Aorta (tissue), 5 donors: ENCODE measurements at places on chromosomes 6 and 20. TPM values are rescaled to one million over a fixed set of nuclear protein-coding genes. Genes with fewer than 3 reads are reported as not detected.

DNA sequence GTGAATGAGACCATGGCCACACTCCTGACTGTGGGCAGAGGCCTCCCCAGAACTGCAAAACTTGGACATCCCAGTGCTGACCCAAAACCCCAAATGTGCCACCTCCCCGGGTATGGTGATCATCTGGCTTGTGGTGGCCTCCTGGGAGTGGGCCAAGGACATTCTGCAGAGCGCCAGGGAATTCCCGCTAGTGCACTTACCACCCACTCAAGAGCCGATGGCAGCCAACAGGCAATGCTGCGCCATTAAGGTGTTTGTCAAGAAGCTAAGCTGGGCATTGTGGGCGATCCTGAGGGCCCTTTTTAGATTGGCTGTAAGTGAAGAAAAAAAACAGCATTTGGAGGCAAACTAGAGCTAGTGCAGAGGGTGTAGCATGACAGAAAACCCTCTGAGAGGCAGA, 9.4 kb downstream of the MMP24 start:
- H3K36me3 ChIP-seq = no peaks in the 10 kb centered on the region
- no peak overlapping the region for H3K4me3 ChIP-seq
- H3K27me3 ChIP-seq = no peaks in the 10 kb centered on the region
- no peak for DNase-seq

The FAM217A gene
- not detected for total RNA-seq

DNA sequence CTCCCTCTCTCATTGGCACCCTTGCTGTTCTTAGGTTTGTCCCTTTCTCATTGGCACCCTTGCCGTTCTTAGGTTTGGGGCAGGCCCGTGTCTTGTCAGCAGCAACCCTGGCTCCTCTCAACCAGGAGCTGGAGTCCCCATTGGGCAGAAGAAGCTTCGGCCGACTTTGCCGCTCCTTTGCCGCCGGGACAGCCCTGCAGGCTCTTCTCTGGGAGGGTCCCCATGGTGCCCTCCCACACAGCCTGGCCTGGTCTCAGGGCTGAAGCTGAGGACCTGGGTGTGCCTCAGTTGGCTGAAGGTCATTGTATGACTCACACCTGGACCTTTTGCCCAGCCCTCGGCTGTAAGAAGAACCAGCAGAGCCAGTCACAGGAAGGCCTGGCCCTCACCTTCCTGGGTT, 59.6 kb downstream of the PPP1R14C start:
- no peak overlapping the region for H3K4me3 ChIP-seq
- H3K27me3 ChIP-seq = no peaks in the 10 kb centered on the region
- no peak for DNase-seq

DNA sequence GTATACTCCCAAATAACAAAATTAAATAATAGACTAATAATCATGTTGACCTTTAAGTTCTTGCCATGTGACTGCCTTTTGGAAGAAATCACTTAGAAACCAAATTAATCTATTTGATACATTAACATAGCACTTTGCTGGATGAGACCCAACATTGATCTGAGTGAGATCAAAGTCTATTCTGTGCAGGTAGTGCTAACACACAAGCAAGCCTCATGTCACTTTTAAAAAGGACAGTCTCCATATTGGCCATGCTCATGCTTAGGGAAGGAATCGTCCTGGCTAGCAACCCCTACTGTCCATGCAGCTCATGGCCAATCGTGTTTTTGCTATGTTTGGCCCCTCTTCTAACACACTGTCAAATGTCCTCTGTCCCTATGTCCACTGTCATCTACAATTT, 35.8 kb upstream of the RNF217 start:
- no peak for DNase-seq
- H3K27ac ChIP-seq = no peak overlapping the region
- no peaks in the 10 kb centered on the region for H3K4me1 ChIP-seq
- H3K4me3 ChIP-seq = no peak overlapping the region
- no peaks in the 10 kb centered on the region for H3K36me3 ChIP-seq

DNA sequence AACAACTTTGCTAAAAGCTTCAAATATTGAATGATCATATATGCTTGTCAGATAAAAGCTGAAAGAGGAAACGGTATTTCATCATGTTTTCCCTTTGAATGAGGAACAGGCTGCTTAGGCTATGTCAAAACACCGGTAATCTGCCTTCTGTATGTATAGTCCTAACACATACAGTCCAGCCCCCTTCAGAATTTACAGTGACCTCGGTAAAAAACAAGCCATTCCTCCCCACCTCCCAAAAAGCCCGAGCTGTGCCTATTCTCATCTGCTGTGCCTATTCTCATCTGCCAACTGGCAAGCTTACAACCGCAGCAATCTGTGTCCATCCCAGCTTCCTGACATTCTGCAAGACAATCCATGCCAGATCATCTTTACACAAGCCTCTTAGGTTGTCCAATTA, 26.8 kb upstream of the UBE2J1 start:
- H3K4me1 ChIP-seq = no peaks in the 10 kb centered on the region
- H3K36me3 ChIP-seq = no peaks in the 10 kb centered on the region
- H3K4me3 ChIP-seq = no peak overlapping the region
- no peak overlapping the region for H3K27ac ChIP-seq

DNA sequence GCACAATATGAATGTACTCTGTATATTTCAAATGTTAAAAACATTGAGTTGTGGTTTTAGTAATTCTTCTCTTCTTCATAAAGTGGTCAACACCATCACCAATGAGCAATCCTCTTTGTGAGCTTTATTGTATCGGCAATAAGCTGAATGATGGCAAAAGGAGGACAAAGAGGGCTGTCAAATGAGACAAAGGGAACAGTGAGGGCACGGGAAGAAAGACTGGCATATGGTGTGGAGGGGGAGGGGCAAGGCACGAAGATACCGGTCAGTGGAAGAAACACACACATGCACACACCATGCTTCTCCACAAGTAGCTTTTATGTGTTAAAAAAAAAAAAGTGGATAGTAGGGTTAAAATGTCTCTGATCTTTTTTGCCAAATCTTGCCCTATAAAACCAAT, 506.8 kb upstream of the CITED2 start:
- H3K4me3 ChIP-seq = no peak overlapping the region
- H3K27ac ChIP-seq = no peak overlapping the region
- peaks cover 4% of the 10 kb centered on the region for H3K4me1 ChIP-seq
- DNase-seq = no peak
- H3K36me3 ChIP-seq = no peaks in the 10 kb centered on the region

The SPO11 gene
- total RNA-seq = not detected

DNA sequence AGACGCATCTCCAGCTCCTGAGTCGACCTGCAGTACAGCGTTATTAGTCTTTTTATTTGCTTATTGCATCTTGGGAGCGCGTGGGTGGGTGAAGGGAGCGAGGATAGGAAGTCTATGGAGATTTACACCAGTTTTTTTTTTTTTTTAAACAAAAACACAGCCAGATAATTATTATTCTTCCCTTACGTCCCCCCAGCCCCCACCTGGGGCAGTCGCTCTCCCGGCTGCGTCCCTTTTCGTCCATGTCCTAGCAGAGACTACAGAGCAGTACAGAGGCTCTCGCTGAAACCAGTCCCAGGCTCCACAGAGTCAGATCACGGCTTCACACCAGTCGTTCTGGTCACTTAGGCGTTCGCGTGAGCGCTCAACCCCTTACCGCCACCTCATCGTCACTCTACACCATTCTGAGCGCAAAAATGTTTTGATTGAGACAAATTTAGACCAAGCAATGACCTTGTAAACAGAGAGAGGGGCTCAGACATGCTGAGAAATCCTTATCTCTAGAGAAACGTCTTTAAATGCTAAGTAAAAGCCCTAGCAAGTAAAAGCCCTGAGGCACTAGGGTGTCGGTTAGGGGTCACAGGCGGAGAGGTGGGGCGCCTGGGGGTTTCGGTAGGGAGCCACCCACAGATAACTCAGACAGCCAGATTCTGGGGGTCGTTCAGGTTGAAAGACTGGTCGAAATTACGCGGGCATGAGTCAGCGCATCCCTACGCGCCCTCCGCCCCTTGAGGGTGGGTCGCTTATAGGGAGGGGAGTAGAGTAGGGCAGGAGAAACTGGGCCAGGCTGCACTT, 975 bp upstream of the PPT2 start:
- H3K36me3 ChIP-seq = peaks cover 3% of the 10 kb centered on the region
- peak; percentile 69 for DNase-seq
- peak overlapping the region; percentile 73 for H3K4me3 ChIP-seq

- no peaks in the 10 kb centered on the region for H3K4me1 ChIP-seq
- no peak for DNase-seq
- no peak overlapping the region for H3K27ac ChIP-seq
- no peaks in the 10 kb centered on the region for H3K36me3 ChIP-seq
Observed at GRCh38 chr6:87925373-87926060, 122.1 kb upstream of the SPACA1 start.

DNA sequence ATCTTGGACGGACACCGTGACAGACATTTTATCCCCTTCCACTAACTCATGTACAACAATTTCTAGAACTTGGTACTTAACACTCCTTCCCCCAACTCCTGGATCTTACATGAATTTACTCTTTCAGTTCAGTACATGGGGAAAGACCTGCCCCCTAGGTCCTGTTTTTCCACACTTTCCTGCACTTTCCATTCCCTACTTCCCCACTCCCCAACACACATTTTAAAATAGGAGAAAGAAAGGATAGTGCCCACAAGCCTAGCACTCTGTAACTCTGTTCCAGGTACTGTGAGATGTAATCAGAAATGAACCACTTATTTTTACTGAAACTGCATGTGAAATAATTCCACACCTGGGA, 1.3 kb downstream of the ADGRG6 start:
- DNase-seq = no peak
- no peaks in the 10 kb centered on the region for H3K27me3 ChIP-seq
- no peaks in the 10 kb centered on the region for H3K36me3 ChIP-seq
- no peaks in the 10 kb centered on the region for H3K4me1 ChIP-seq
